ENCODE measurements at places on chromosomes 5 and 9.

- DNase-seq: no peak
Measured at GRCh38 chr9:135023088-135023785, 64.2 kb upstream of the OLFM1 start.

- no peak for DNase-seq
Measured at GRCh38 chr9:86274821-86275643, 7.3 kb downstream of the ISCA1 start.

GRCh38 chr5:96067894-96068614 lies 106.4 kb upstream of the ELL2 start:
- DNase-seq: peak; percentile 49

DNA sequence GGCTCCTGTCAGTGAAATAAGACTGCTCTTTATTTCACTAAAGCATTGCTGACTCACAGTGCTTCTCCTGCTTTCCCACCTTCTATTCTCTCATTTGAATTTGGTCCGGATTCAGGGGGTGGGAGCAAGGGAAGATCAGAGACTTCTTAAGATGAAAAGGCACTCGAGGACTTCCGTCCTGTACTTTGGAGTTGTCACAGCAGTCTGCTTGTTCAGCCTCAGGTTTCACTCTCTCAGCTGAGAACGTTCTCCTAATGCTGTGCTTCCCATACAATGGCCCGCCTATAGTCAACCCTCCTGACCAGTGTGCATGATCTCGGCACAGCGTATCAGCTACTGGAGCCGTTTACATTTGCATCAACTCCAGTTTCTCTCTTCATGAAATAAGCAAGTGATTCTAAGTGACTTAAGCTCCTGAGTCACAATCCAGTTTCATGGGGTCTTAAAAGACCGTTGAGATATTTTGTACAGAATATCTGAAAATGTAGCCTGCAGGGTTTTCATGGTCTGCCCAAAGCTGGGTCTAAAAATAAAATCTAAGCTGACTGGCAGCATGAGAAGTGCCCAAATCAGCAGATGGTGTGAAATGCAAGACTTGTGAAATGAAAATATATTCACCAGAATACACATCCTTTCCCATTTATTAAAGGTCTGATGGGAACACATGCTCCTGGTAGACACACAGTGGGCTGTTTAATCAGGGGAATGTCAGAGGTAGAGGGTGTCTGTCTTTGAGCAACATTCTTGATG lies 145.0 kb downstream of the ADCY2 start:
- DNase-seq: no peak

- DNase-seq: no peak
Measured at GRCh38 chr9:111904891-111905291, 8.3 kb downstream of the UGCG start.

DNA sequence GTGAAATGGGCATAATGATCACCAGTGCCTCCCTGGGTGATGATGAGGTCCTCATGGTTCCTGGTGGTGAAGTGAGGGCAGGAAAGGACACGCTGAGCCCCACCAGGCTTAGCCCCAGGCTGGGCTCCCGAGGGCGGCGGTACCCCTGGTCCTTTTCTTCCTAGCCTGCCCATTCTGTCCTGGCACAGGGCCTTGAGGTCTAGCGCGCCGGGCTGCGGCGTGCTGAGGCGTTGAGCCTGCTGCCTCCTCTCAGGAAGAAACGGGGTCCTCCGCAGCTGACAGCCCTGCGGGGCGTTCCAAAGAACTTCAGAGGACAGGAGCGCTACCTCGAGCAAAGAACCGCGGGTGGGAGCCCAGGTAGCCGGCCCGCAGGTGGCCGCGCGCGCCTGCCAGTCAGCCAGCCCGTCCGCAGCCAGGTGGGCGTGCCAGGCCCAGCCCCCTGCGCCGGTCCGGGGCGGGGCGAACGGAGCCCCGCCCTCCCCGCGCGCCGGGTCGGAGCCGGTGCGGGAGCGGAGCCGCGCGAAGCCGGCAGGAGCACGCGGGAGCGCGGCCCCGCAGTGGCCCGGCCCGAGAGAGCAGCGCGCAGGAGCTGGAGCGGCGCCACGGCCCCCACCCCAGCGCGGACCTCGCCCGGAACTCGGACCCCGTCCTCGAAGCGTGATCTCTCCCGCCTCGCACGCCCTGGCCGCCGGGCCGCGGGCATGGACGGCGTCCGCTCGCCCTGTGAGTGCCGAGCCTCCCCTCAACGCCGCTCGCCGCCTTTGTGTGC lies at the start of gene WNK2:
Gene WNK2, plus strand, starts transcription at position 477 of the 769 bp plus-strand sequence. CDS start 791 bp downstream, outside the sequence.
- peak; percentile 86 for DNase-seq

DNA sequence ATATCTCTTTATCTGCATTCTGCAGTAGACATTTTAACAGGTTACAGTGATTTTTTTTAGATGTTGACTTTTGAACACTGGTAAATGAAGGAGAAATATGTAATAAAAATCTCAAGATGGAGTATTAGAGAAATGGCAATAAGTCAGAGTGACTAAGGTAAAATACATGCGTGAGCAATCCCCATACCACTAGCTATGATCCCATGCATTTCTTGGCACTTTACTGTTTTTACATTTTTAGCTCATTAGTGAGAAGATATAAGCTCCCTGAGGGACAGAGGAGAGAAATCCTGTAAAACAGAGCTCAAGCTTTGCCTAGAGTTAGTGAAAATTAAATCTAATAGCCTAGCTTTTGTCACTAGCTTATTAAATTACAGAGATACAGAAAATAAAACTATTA lies 181.9 kb upstream of the TRPM3 start:
- DNase-seq: no peak

DNA sequence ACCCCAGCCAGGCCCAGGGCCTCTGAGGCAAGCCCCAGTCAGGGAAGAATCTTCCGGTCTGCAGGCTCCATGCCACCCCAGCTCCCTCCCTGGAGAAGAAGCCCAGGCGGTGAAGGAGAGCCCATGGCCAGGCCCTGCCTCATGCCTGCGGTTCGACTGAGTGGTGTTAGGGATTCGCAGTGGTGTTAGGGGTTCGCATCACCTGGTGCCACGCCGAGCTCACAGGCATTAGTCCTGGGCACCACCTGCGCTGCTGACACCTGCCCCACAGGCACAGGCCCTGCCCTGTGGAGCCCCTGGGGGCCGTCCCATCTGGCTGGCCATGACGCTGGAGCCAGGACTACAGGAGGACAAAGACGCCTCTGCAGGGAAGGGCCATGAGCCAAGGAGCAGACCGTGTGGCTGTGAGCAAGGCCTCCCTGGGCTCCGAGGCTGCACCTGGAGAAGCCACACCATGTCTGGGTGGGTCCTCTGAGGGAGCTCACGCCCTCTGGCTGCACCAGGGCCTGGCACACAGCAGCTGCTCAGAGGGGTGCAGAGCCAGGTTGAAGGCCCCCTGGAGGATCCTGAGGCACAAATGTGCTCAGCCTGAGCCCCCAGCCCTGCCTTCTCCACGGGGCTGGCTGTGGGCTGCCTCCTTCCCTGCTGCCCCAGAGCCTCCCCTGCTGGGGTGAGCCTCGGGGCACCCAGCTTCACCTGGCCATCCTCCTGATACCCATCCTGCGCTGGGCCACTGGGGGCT lies 27.6 kb upstream of the RNF130 start:
- no peak for DNase-seq

DNA sequence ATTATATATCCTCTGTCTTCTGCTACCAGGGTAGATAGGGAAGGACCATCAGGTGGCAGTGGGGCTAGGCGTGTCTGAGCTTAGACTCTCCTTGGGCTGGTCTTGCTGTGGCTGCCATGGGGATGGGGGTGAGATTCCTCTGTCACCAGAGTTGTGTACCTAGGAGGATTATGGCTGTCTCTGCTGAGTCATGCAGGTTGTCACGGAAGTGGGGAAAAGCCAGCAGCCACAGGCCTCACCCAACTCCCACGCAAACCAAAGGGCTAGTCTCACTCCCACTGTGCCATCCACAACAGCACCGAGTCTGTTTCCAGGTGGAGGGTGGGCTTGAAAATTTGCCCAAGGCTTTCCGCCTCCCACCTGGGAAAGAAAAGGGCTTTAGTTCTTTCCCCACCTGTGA lies 476.1 kb downstream of the CYLC2 start:
- DNase-seq: no peak

DNA sequence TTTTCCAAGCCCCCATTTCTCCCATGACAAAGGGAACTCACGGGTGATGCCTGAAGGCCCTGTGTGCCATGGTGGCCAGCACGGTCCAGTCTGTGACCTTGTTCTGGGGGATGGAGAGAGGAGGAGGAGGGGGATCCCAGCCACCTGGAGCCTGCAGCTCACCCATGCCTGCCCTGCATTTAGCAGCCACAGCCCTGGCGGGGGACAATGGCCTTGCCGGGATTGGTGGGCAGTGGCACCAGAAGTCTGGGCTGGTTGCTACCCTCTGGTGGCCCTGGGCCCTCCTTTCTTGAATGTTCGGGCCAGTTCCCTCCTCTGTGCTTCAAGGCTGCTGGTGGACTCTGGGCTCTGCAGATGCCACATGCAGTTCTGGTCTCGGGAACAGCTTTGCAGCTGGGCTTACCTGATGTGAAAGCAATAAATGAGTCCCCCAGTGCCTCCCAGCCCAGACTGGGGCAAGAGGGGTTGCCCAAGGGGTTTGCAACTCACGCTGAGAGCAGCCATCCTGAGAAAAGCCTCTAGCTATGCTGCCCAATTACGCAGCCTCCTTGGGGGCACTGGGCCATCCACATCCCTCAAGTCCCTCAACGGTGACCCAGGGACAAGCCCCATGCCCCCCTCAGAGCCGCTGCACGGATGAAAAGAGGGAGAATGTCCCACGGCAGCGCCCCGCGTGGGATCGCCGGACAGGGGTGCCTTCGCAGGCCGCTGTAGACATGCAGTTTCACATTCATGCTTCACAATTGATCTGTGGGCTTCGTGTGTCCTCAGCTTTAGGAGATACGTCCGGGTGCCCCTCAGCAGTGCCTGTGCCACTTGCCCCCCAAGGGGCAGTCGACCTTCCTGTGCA lies 49.2 kb upstream of the FCN1 start:
- DNase-seq: peak; percentile 35

DNA sequence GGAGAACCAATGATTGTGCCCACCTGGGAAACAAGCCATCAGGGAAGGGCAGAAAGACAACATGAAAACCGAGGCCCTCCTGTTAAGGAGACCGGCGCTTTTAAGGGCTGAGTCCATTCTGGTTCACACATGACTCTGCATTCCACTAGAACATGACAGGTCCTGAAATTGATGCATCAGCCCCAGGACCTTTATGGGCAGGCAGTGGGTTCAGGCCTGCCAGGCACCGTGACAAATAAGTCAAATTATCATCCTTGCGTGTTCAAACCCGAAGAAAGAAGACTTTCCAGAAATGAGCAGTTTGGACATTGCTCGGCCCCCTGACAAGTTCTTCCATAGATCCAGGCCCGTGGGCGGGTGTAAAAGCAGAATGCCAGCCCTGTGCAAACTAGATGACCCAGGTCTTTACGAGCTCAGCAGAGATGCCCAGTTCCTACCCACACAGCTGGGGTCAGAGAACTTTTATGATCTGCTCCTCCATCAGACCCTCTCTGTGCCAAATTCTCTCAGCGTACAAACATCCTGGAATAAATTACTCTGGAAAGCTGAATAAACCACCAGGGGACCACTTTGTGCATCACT lies 295.5 kb upstream of the WWC1 start:
- no peak for DNase-seq

DNA sequence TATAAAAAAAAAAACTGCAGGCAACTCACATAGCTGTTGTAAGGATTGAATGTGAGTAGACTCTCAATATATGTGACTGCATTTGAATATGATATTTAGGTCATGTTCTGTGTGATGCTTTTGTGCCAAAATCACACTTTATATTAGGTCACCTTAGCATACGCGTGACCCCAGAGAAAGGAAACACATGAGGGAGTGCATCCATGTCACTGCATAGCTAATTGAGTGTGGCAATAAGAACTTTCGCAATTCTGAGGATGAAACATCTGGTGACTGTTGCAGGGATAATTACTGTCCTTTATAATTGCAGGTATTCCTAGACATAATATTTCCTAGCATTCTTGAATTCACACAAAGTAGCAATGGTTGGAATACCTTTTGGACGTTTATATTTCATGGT lies 459.5 kb upstream of the KLF4 start:
- DNase-seq: no peak

DNA sequence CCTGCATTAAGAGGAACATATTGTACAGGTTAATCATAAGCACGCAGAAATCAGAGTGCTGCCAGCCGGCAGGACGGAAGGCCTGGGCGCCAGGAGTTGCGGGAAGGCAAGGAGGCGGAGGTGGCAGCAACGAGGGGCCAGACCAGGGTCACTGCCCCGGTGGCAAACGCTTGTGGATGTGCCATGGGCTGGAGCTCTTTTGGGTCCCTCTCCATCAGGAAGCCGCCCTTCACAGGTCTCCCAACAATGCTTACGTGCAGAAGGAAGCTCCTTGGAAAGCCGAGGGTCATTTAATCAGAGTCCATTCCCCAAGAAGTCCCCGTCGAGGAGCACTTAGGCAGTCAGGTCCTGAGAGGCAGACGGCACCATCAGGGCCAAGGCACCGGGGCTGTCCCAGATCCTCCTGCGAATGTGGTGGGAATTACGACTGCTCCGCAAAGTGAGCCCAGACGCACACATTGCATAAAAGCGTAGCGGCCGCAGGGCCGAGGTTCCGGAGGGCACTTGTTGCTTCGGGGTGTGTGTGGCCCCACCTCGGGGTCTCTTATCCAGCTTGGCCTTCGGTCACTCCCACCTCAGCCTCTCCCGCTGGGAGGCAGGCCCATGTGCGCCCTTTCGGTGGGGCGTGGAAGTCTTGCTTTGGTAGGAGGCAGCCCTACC lies 20.5 kb downstream of the MRPL36 start:
- peak; percentile 33 for DNase-seq

DNA sequence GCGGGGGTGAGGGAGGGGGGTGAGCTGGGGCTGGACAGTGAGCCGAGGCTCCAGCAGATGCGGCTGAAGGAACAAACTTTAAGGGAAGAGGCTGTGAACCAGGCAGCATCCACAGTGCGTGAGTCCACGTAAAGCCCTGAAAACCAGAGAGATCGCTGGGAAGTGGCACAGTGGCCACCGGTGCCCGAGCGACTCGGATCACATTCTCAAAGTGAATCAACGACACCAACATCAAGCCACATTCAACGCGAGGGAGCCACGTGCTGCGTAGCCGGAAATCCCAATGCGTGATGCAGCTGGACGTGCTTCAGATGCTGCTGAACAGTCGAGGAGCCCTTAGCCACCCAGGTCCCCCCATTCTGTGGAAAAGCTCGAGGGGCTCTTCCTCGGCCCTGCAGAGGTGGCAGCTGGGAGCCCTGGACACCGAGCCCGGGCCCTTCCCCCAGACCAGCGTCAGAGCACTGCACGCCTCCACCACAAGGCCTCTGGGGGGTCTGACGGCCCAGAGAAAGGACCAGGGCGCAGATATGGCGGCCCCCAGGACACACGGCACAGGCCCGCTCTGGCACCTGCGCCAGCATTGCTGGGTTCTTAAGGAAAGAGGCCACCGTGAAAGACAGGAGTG lies 53.7 kb upstream of the EXOC3 start:
- no peak for DNase-seq

- DNase-seq: no peak
Measured at GRCh38 chr5:160496784-160497183, 75.1 kb downstream of the PTTG1 start.

- DNase-seq: peak; percentile 94
Measured at GRCh38 chr5:134506054-134507039, 19.1 kb upstream of the JADE2 start.
